SJCRH30 (cell line): ENCODE measurements at places on chromosomes 7 and 10. TPM values are rescaled to one million over a fixed set of nuclear protein-coding genes. Genes with fewer than 3 reads are reported as not detected.
A peak's percentile ranks its signal among the peaks of the same experiment; 100 is the strongest.

DNA sequence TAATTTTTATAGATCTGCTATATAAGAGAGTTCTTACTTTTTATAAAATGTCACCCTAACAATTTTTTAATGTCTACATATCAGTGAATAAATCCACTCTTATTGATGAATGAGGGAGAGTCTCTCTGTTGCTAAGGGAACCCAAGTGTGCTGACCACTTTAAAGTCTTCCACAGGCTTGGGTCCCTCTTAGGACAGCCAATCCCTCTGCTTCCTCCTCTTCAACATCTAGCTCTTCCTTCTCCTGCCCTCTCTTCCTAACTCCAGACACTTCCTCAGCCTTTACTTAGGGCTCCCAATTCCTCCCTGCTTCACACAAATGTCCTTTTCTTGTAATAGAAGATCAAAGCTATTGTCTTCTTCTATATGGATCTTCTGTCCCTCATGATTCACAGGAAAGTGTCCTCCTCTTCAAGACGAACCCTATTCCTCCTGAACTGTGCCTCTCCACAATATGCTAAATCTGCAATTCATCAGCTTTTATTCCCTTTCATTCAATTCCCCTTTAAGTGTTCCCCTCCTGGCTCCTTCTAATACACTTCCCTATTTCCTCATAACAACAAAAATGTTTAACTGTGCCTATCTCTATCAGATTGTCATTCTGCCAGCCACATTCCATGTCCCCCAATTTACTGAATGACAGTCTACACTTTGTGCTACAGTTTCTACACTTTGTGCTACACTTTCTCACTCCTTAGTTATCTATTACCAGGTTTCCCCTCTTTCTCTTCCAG is 37.7 kb downstream of the CDK6 start:
- DNase-seq = no peak

DNA sequence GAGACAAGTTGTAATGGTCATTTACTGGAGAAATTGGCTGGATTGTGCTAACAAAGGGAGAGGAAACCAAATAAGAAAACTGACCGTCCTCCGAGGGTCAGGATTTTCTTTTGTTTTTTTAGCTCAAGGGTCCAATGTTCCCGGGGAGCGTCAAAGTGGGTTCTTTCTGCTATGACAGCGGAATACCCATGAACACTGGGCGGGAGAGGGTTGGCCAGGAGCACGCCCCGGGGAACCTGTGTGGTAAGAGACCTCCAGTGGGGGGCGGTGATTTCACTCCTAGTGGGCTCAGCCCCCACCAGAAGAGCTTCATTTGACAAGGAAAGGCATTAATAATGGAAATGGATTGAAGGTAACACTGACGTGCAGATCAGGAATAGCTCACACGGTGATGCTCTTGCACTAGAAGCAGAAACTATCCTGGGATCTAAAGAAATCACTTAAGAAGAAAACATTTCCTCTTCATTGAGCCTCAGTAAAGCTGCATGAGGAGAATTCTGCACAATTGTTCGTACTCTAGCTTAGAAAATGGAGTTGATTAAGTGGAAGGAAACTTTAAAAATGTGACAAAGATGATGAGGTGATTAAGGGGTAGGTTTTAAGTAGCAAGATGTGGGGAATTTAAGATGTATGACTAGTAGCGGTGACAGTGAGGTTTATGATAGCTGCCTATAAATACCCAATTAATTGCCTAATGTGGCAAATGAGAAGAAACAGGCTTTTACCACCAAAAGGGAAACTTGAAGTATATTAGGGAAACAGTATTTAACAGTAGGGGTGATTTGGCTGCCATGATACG is 627.2 kb downstream of the SUGCT start:
- no peak for DNase-seq

DNA sequence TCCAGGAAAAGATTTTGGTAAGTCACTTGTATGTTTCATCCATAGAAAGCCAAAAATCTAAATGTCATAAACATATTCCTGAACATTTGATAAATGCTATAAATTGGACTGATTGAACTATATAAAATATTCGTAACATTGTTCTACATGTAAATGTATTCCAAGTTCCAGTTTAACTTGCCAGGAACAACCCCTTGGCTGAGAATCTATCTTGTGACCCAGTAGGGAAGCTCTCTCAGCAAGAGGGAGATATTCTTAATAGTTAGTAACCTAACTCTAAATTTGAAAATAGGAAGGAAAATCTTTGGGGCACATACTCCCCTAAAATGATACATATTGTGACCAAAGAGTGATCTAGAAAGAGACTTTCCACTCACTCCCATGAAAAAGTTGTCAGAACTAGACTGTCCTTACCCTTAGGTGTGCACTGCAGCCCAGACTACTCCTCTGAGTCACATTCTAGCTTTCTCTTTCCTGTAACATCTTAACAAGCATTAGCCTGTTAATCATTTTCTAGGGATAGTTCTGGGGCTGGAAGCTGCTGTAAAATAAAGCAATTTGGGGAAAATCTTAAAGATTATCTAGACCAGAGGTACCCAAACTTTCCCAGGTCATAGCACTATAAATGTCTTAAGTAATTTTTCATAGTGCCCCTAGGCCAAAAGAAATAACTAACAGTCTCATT is 73.7 kb upstream of the SKAP2 start:
- DNase-seq = no peak

DNA sequence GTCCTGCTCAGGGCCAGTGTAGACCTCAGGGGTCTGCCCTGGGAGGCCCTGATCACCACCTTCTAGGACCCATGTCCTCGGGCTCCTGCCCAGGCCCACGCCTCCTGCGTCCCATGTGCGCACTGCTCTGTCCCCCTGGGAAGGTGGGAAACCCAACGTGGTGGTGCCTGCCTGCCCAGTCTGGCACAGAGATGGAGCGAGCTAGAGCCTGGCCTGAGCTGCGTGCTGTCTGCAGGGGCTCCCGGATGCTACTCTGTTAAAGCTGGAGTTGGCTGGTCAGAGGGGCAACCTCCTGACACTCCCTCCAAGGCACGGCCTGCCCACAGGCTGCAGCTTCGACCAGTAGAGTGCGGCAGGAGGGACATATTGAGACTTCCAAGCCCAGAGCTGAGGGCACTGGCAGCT is 171.7 kb downstream of the DNAJB6 start:
- DNase-seq = no peak

GRCh38 chr7:87027900-87028299 is 31.6 kb downstream of the ELAPOR2 start:
- DNase-seq = no peak

DNA sequence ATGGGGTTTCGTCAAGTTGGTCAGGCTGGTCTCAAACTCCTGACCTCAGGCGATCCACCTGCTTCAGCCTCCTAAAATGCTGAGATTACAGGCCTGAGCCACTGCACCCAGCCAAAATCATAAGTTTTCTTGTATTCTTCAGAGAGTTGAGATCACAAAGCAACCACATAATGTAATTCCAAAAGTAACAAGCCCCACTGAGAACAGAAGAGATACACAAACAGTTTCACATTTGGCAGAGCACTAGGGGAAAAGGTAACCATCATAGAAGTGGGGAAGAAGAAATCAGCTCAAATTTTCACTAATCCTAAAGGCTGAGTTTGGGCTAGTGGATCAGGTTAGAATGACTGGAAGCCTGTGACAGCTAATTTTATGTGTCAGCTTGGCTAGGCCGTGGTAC is 5.4 kb upstream of the CEP41 start:
- no peak for DNase-seq

DNA sequence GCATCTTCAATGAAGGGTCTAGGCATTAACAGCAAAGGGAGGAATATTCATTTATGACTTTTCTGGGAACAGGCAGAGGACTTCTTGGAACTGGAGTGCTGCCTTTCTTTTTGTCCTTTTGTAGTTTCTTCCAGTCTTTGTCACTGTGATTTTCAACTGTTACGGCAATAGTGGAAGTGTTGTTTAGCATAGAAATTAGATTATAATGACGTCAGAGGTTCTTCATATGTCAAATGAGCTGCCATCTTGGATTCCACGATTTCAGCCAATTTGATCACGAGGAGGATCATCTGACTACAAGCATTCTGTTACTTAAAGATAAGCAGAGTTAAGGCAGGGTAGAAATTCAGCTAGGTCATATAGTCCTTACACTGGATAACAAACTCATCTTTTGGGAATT is 239.0 kb downstream of the NEBL start:
- no peak for DNase-seq

DNA sequence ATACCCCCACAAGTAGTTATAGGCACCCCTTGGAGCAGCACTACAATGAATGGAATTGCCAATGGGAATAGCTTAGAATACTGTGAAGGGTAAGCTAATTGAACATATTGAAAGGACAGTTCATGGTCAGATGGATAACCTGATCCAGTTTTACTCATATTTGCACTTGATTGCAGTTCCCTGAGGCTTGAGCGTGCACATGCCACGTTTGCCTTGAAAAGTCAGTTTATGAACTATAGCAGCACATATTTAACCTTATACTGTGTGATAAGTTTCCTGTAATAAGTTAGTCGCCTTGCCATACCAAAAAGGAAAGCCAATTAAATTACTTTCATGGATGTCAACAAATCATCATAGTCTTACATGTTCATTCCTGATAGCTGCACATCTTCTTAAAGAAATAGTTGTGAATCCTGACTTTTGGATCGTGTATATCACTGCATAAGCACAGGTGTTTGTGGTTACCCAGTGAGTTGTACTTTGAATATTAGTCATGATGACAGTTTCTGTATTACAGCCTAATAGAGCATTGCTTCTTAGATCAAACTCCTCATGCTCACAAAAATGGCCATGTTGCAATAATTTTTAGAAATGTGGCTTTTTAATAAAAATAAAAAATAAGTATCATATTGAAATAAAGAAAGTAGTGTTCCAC is 21.6 kb downstream of the DNTT start:
- no peak for DNase-seq

GRCh38 chr7:26493737-26494428 is 202.2 kb downstream of the SNX10 start:
- peak; percentile 17 for DNase-seq

- DNase-seq = no peak
Observed at GRCh38 chr7:111762211-111762610, 199.9 kb upstream of the IMMP2L start.

DNA sequence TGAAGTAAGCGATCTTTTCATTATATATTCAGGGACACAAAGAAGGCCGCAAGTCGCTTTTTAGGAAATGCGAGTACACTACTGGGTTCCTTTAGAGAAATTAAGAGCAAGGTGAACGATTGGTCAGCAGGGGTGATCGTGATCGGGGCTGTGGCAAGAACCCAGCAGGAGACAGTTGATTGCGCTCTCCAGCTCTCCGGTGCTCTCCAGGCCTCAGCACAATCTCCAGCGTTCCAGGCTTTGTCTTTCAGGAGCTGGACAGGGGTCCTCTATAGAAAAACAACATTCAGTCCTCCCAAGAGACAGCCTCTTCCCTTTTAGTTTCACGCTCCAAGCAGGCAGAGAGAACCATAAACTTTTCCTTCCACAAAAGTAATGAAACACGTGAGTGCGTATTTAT is 170.5 kb upstream of the KLF6 start:
- no peak for DNase-seq

GRCh38 chr7:71615017-71615416 is 483.1 kb downstream of the GALNT17 start:
- DNase-seq = no peak

DNA sequence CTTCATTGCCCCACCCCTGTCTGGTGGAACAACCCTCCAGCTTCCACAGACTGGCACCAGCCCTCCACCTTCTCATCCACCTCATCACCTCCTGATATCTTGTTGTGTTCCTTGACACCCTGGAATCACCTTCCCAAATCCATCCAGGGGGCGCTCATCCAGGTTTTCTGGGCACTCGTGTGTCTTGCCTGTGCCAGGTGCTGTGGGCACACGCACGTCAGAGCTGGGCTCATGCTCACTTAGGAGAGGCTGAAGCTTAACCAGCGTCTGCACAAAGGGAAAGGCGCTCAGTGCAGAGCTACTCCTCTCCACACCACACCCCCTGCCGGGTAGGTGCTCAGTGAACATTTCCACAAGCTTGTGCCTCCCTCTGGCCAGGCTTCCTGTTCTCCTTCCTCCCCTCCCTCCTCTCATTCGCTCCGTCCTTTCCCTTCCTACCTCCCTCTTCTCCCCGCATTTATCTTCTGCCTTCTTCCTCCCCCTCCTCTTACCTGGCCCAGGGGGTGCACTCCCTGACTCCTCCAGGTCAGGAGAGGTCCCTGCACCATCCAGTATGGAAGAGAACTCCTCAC is 4.8 kb downstream of the ADCYAP1R1 start:
- DNase-seq = no peak

- peak; percentile 97 for DNase-seq
Observed at GRCh38 chr10:24153031-24153430, 55.9 kb upstream of the KIAA1217 start.

DNA sequence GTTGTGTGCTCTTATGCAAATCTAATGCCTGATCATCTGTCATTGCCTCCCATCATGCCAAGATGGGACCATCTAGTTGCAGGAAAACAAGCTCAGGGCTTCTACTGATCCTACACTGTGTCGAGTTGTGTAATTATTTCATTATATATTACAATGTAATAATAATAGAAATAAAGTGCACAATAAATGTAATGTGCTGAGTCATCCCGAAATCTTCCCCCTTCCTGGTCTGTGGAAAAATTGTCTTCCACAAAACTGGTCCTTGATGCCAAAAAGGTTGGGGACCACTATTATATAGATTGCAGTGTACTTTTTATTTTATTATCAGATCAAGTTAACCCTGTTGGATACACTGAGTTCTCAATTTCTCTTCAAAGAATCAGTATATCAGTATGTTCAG is 50.2 kb downstream of the BBS9 start:
- DNase-seq = no peak

- DNase-seq = no peak
Observed at GRCh38 chr10:124385627-124386185, 33.0 kb downstream of the OAT start.

GRCh38 chr10:12975906-12976305 is 25.6 kb downstream of the CCDC3 start:
- no peak for DNase-seq

DNA sequence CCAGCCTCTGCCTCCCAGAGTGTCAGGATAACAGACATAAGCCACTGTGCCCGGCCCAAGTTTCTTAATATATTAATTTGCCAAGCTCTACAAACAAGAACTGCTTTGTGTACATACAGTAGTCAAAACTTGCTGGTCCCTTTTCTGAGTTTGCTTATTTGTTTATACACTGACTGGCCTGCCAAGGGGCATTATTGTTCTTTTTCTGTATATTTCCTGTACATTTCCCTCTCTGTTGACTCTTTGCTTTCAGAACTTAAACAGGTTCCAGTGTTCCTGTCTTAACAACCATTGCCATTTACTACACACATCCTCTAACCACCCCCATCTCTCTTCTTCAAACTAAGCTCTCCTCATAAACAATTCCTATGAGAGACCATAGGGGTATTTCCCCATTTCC is 61.5 kb upstream of the RPA3 start:
- DNase-seq = no peak

LCOR gene
- 18.6 and 26.7 TPM in 2 replicates for total RNA-seq

CYP2W1 gene
- not detected in 2 replicates for total RNA-seq

CALCR gene
- 1.3 and 1.9 TPM in 2 replicates for total RNA-seq

INA gene
- total RNA-seq = not detected in 2 replicates

PRR15 gene
- not detected in 2 replicates for total RNA-seq

FGL2 gene
- total RNA-seq = 1.3 and 1.5 TPM in 2 replicates

GNG11 gene
- 12.5 and 12.7 TPM in 2 replicates for total RNA-seq

SPDYE16 gene
- 0.10 TPM in 1 of 2 replicates, not detected in the other for total RNA-seq

ZWINT gene
- total RNA-seq = 100 and 113 TPM in 2 replicates

OR2A1 gene
- total RNA-seq = not detected in 2 replicates

ELOVL3 gene
- total RNA-seq = 0.42 and 0.53 TPM in 2 replicates

RARRES2 gene
- 68.1 and 89.7 TPM in 2 replicates for total RNA-seq

PNLIP gene
- not detected in 2 replicates for total RNA-seq

FXYD4 gene
- total RNA-seq = not detected in 2 replicates

TAS2R3 gene
- total RNA-seq = 0.24 and 0.38 TPM in 2 replicates

PTER gene
- total RNA-seq = 5.4 and 7.6 TPM in 2 replicates

LRWD1 gene
- 26.1 and 27.8 TPM in 2 replicates for total RNA-seq

EZH2 gene
- 64.8 and 75.7 TPM in 2 replicates for total RNA-seq

OR6V1 gene
- total RNA-seq = not detected in 2 replicates

COMTD1 gene
- total RNA-seq = 5.6 and 6.1 TPM in 2 replicates
